ENCODE measurements at places on chromosomes 4 and X. TPM values are rescaled to one million over a fixed set of nuclear protein-coding genes. Genes with fewer than 3 reads are reported as not detected.

DNA sequence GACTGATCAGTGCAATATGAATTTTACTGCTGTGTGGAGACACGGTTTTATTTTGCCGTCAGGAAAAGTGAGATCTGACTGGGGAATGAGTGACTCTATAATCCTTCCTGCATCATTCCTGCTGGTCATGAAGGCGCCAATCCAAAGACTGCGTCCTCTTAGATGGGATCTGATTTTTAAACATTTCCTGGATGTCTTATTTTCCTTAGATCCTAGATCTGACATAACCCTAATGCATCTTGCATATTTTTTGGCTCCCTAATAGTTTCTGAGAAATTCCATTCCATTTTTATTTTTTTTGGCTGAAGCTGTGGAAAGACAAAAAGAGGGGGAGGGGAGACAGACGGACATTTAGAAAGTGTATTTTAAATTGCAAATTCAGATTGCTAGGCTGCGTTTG is 454.9 kb upstream of the FAT1 start:
- no peak overlapping the region for H3K27ac ChIP-seq
- DNase-seq: no peak
- no peaks in the 10 kb centered on the region for H3K27me3 ChIP-seq
- H3K36me3 ChIP-seq: no peaks in the 10 kb centered on the region
- peaks cover 26% of the 10 kb centered on the region for H3K4me1 ChIP-seq
- H3K4me3 ChIP-seq: no peak overlapping the region

DNA sequence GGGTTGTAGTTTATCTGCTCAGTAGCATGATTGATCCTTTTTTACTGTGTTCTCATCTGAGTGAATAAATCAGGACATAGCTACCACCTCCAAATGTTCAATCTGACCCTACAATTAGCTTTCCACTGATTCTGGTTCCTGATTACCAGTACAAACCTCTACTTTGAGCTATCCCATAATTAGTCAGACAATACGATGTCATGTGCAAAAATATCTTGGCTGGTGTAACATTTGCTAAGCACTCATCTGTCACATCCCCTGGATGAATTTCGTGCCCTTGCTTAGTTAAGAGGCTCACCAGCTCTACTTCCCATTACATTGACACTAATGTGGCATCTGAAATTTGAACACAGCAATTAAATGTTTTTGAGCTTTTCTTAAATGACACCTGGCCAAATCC is 1101.0 kb upstream of the PCDH7 start:
- no peak overlapping the region for H3K27ac ChIP-seq
- no peak for DNase-seq
- no peaks in the 10 kb centered on the region for H3K36me3 ChIP-seq
- H3K4me3 ChIP-seq: no peak overlapping the region
- no peaks in the 10 kb centered on the region for H3K27me3 ChIP-seq

DNA sequence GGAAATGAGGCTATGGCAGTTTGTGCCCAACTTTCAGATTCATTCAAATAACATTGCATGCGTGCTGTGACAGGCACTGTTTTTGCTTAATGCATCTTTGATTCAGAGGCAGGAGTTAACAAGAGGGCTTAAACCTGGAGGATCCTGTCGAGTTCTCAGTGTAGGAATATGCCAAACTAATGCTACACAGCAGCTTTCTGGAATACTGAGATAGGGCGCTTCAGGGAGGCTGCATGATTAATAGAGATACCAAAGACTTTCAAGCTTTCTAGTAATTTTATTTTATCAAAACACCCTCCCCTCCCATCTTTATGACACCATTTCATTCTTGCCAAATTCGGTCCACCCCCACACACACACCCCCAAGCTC is 636 bp upstream of the TIMM8A start:
- peak overlapping the region; percentile 72 for H3K27ac ChIP-seq
- H3K4me1 ChIP-seq: 0 out of 2 replicates have a peak, but pooled peaks cover 2% of the 10 kb centered on the region
- DNase-seq: no peak
- no peaks in the 10 kb centered on the region for H3K27me3 ChIP-seq

GRCh38 chrX:153637121-153638040 is 9.6 kb upstream of the DUSP9 start:
- no peaks in the 10 kb centered on the region for H3K36me3 ChIP-seq
- H3K4me3 ChIP-seq: no peak overlapping the region
- H3K27me3 ChIP-seq: peaks cover 17% of the 10 kb centered on the region
- peaks cover 6% of the 10 kb centered on the region for H3K4me1 ChIP-seq
- H3K27ac ChIP-seq: no peak overlapping the region

GRCh38 chrX:22395372-22395771 is 122.7 kb downstream of the CBLL2 start:
- no peaks in the 10 kb centered on the region for H3K36me3 ChIP-seq
- DNase-seq: no peak
- H3K27ac ChIP-seq: no peak overlapping the region

DNA sequence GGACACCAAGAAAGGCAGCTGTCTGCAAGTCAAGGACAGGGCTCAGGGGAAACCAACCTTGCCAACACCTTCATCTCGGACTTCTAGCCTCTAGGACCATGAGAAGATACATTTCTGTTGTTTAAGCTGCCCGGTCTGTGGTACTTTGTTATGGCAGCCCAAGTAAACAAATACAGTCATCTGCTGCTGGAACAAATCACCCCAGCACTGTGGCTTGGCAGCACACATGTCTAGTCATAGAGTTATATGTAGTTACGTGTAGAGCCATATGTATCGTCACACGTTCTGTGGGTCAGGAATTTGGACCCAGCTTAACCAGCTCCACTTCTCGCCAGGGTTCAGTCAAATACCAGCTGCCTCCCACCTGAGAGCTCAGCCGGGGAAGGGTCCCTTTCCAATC is 2.5 kb downstream of the HTT-AS start:
- no peak overlapping the region for H3K4me3 ChIP-seq
- no peaks in the 10 kb centered on the region for H3K27me3 ChIP-seq
- H3K4me1 ChIP-seq: peaks cover 17% of the 10 kb centered on the region
- H3K27ac ChIP-seq: no peak overlapping the region
- DNase-seq: no peak

- H3K27me3 ChIP-seq: no peaks in the 10 kb centered on the region
- DNase-seq: no peak
- H3K4me3 ChIP-seq: no peak overlapping the region
These were observed 199.3 kb downstream of the TMA16 start for GRCh38 chr4:163693776-163694175.

DNA sequence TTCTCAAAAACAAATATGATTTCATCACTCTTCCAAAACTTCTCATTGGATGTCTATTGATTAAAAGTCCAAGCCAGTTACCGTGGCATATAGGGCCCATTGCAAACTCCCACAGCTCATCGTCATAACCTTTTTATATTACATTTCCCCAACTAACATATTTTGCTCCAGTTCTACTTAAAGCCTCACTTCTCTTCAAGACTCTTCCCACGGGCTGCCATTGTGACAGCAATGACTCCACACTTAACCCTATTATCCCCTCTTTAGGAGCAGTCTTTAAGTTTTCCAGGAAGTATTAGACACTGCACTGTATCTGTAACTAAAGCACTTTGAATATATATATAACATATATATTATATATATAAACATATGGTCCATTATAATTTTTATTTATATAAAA is 44.5 kb downstream of the DTHD1 start:
- DNase-seq: no peak
- H3K27me3 ChIP-seq: no peaks in the 10 kb centered on the region
- no peak overlapping the region for H3K4me3 ChIP-seq
- H3K27ac ChIP-seq: no peak overlapping the region
- no peaks in the 10 kb centered on the region for H3K36me3 ChIP-seq

DNA sequence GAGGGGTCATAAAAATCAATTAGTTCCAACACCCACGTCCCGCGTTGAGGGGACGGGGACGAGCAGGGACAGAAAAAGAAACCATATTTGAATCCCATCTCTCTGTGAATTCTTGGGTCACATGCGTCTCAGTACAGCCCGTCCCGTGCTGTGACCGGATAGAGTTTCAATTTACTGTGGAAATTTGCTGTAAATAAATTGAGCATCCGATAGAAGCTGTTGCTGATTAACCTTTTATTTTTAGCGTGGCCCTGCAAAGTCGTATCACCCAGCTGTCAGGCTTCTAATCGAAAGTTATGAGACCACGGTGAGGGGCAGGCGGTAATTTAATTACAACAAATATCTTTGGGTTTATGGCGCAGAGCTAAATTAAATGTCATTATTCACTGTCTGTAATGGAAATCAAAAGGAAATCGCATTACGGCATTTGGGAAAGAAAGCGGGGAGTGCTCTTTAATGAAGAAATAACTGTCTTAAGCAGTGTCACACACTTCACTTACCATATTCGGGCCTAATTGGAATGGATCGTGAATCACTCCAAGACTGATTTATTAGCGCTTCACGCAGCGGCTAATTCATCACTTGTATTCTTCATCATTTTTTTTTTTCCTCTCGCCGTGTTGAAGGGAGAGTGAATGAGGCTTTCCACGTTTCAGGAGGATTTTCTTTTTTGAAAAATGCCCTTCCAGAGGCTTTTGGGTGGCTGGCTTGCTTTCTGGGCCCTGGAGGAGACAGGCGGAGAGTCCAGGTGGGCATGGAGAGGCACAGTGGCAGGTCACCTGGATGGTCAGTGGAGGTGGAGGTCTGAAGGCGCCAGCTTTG is 7.3 kb downstream of the SHOX start:
- no peak overlapping the region for H3K27ac ChIP-seq
- DNase-seq: no peak
- H3K4me1 ChIP-seq: peaks cover 52% of the 10 kb centered on the region
- peak overlapping the region; percentile 49 for H3K4me3 ChIP-seq

GRCh38 chr4:67727124-67727850 is 26.3 kb upstream of the UBA6 start:
- H3K4me1 ChIP-seq: peaks cover 14% of the 10 kb centered on the region
- peak overlapping the region; percentile 47 for H3K27ac ChIP-seq
- no peaks in the 10 kb centered on the region for H3K27me3 ChIP-seq
- no peak for DNase-seq

GRCh38 chr4:76301068-76301774 is 5.3 kb upstream of the STBD1 start:
- no peak overlapping the region for H3K4me3 ChIP-seq
- H3K4me1 ChIP-seq: peaks cover 6% of the 10 kb centered on the region
- peaks cover 36% of the 10 kb centered on the region for H3K27me3 ChIP-seq
- DNase-seq: no peak

GRCh38 chrX:19593690-19594089 is 78.4 kb upstream of the MAP3K15 start:
- H3K36me3 ChIP-seq: peaks cover 4% of the 10 kb centered on the region
- H3K4me1 ChIP-seq: peaks cover 37% of the 10 kb centered on the region
- no peak for DNase-seq
- H3K27me3 ChIP-seq: no peaks in the 10 kb centered on the region
- H3K27ac ChIP-seq: no peak overlapping the region
- H3K4me3 ChIP-seq: no peak overlapping the region

DNA sequence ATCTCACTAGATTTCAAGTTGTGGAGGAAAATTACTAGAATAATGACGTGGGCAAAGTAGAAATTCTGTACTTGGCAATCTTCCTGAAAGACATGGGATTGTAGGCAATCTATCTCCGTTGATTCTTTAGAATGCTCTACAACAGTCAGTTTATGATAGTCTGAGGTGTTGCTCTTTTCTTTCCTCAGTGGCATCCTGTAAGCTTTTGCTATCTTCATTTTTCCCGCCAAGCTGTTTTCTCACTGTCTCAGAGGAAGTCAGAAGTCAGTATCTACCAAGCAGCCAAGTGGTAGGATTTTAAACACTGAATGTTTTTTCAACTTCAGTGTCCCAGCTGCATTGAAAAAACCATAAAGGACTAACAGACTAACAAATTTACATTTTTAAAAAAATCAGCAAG is 23.7 kb downstream of the PCDH7 start:
- H3K27ac ChIP-seq: no peak overlapping the region
- no peak for DNase-seq
- no peaks in the 10 kb centered on the region for H3K36me3 ChIP-seq
- H3K27me3 ChIP-seq: no peaks in the 10 kb centered on the region
- no peak overlapping the region for H3K4me3 ChIP-seq
- H3K4me1 ChIP-seq: no peaks in the 10 kb centered on the region

GRCh38 chrX:63935835-63936234 is 150.8 kb upstream of the ARHGEF9 start:
- no peaks in the 10 kb centered on the region for H3K36me3 ChIP-seq
- no peaks in the 10 kb centered on the region for H3K27me3 ChIP-seq
- no peak overlapping the region for H3K27ac ChIP-seq
- DNase-seq: no peak

- peaks cover 5% of the 10 kb centered on the region for H3K36me3 ChIP-seq
- no peak overlapping the region for H3K27ac ChIP-seq
- no peak overlapping the region for H3K4me3 ChIP-seq
- DNase-seq: no peak
These were observed 2.5 kb downstream of the COQ2 start for GRCh38 chr4:83282049-83282535.

- H3K36me3 ChIP-seq: no peaks in the 10 kb centered on the region
- no peaks in the 10 kb centered on the region for H3K27me3 ChIP-seq
- peaks cover 4% of the 10 kb centered on the region for H3K4me1 ChIP-seq
- no peak for DNase-seq
These were observed 435.8 kb downstream of the SPRY1 start for GRCh38 chr4:123832173-123833026.

DNA sequence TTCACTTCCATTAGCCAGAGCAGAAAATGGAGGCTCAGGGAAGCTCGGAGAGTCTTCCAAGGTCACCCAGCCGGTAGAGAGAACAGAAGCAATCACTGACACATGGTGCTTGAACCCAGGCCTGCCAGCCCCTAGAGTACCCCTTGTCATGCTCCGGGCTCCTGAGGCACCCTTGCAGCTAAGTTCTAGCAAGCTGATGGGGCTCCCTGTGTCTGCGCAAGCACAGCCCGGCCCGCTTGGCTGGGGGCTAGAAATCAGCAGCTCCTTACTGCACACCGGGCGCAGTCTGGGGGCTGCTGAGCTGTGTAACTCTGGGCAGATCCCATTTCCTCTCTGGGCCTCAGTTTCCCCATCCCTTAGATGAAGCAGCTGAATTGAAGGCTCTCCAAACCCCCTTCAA is 102.1 kb upstream of the PSAPL1 start:
- H3K4me1 ChIP-seq: peaks cover 11% of the 10 kb centered on the region
- peaks cover 5% of the 10 kb centered on the region for H3K36me3 ChIP-seq
- no peak overlapping the region for H3K27ac ChIP-seq
- H3K4me3 ChIP-seq: no peak overlapping the region
- H3K27me3 ChIP-seq: no peaks in the 10 kb centered on the region

GRCh38 chrX:40106676-40107290 is 9.0 kb upstream of the BCOR start:
- peak overlapping the region; percentile 83 for H3K4me3 ChIP-seq
- H3K27ac ChIP-seq: peak overlapping the region; percentile 89
- H3K27me3 ChIP-seq: peaks cover 42% of the 10 kb centered on the region
- no peaks in the 10 kb centered on the region for H3K36me3 ChIP-seq
- peaks cover 25% of the 10 kb centered on the region for H3K4me1 ChIP-seq

PGK1 gene
- total RNA-seq: 956 TPM

MEPE gene
- total RNA-seq: not detected

MAGEB3 gene
- not detected for total RNA-seq

GASK1B gene
- 0.23 TPM for total RNA-seq

MGAT4D gene
- not detected for total RNA-seq

DMP1 gene
- 0.11 TPM for total RNA-seq

NALF2 gene
- 13.1 TPM for total RNA-seq

MBTPS2 gene
- total RNA-seq: 8.4 TPM

Measured in WTC11 (cell line).